ENCODE measurements at places on chromosomes 2 and 18. TPM values are rescaled to one million over a fixed set of nuclear protein-coding genes. Genes with fewer than 3 reads are reported as not detected.

The CENPA gene
- total RNA-seq, result 1.0 TPM

The STAT4 gene
- total RNA-seq, result 3.6 TPM

- no peak for DNase-seq
Measured at GRCh38 chr18:49400398-49401072, 59.9 kb downstream of the DYM start.

- no peak for DNase-seq
Measured at GRCh38 chr2:47236503-47237215, 81.6 kb upstream of the STPG4 start.

The ANKRD62 gene
- 1.8 TPM for total RNA-seq

- DNase-seq, result no peak
Measured at GRCh38 chr2:106275971-106276370, 81.9 kb upstream of the UXS1 start.

The NR4A2 gene
- total RNA-seq, result 10.4 TPM

- DNase-seq, result no peak
Measured at GRCh38 chr2:228846161-228846560, 424.9 kb downstream of the PID1 start.

- no peak for DNase-seq
Measured at GRCh38 chr2:96176661-96177060, 31.4 kb upstream of the DUSP2 start.

The KIF3C gene
- total RNA-seq, result 3.3 TPM

GRCh38 chr2:37819186-37819585 lies 105.9 kb upstream of the RMDN2 start:
- no peak for DNase-seq

DNA sequence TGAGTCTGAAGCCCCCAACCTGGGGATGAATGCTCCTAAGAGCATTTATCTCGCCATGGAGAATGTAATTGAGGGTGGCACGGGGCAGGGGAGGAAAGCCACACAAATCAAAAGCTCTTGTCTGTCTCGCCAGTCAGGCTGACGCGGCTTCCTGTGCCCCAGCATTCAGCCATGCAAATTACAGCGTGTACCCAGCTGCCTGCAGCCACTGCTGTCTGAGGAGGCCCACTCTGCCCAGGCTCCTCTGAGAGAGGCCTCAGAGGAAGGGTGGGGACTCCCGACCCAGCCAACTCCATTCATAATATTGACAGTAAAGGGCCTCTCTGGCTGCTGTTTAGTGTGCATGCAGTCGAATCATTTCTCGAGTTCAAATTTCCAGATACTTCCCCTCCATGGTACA lies 22.0 kb downstream of the SMAD7 start:
- peak; percentile 80 for DNase-seq

DNA sequence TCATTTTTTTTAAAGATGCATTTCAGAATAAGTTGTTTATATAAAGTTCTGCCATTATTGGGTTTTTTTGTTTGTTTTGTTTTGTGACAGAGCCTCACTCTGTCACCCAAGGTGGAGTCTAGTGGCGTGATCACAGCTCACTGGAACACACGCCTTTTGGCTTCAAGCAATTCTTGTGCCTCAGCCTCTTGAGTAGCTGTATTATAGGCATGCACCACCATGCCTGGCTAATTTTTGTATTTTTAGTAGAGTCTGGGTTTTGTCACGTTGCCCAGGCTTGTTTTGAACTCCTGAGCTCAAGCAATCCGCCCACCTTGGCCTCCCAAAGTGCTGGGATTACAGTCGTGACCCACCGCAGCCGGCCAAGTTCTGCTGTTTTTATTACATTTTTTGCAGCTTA lies 72.3 kb downstream of the R3HDM1 start:
- no peak for DNase-seq

DNA sequence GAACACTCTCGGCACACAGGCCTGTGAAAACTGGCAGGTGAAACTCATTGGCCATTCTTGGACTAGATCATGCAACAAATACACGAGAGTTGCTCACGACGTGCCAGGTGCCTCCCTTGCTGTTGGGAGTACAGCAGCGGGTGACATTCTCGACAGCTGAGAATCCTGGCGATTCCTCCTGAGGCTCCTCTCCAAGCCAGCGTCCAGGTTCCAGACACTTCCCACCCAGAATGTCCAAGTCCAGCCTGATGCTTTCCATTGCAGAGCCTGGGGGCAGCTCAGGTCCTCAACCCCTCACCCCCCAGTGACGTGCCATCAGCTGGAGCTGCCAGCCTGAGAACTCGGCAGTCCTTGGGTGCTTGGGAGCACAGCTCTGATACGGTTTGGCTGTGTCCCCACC lies 124.2 kb downstream of the PXDN start:
- DNase-seq, result no peak

The VWC2L gene
- total RNA-seq, result not detected

GRCh38 chr2:21890041-21890440 lies 766.3 kb downstream of the TDRD15 start:
- no peak for DNase-seq

The TSPYL6 gene
- not detected for total RNA-seq

The KDSR gene
- 51.4 TPM for total RNA-seq

The TTC27 gene
- 13.3 TPM for total RNA-seq

- no peak for DNase-seq
Measured at GRCh38 chr2:609881-610280, 67.3 kb downstream of the TMEM18 start.

GRCh38 chr2:215951558-215951957 lies 61.8 kb downstream of the MREG start:
- DNase-seq, result no peak

DNA sequence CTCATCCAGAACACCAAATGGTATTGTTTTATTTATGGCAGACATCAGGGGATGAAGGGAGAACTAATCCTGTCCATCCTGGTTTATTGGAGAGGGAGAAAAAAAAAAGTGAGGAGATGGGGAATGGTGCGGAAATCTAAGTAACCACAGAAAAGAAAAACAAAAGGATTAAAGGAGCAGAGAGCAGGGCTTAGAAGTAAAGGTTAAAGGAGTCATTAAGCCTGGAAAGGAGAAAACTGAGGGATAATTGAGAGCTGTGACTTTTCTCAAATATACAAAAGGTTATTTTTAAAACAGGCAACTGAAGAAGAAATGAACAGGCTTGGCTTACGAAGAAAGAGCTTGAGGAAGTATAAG lies 127.2 kb upstream of the PPP1CB start:
- DNase-seq, result no peak

DNA sequence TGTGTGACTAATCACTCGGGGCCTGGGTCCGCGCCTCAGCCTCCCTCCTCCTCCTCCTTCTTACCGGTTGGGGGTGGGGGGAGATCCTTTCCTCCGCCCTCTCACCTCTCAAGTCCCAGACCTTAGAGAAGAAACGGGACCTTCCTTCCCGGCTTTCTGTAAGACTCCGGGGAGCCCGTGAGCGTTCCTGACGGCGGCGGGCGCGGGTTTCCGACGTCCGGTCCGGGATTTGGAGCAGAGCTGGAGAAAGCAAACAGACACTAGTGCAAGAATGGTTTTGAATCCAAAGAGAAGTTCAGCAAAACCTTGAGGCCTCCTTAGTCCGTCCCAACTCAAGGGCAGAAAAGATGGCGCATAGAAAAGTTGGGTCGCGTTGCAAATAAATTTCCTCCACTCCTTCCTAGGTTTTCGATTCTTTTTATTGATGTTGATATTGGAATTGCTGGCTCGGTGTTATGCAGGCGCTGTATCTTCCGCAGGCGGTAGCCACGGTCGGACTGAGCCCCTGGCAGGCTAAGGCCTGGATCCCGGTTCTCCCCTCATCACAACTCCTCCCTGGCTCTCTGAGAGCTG lies 2.0 kb downstream of the DLX1 start:
- DNase-seq, result no peak

- no peak for DNase-seq
Measured at GRCh38 chr2:175001566-175001965, 3.6 kb downstream of the CHN1 start.

- DNase-seq, result no peak
Measured at GRCh38 chr2:218679119-218679518, 7.2 kb downstream of the STK36 start.

- DNase-seq, result no peak
Measured at GRCh38 chr2:55099878-55100820, 49.9 kb upstream of the RTN4 start.

DNA sequence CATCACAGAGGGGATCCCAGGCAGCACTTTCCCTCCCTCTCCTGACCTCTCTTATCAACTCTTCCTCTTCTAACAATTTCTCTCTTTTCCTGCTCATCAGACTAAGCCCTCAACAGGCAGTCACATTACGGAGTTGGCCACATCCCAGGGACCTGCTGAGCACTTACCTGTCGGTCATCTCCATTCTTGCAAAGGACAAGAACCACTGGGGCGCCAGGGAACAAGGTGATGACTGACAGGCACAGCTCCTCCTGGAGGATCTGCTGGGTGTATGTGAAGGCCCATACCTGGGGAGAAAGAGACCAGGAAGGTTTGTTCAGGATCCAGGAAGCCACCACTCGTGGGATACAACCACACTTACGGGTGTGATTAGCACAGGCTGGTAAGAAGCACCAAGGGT lies 104.8 kb upstream of the CAPN13 start:
- DNase-seq, result no peak

The TEKT4 gene
- not detected for total RNA-seq

The EGR4 gene
- not detected for total RNA-seq

DNA sequence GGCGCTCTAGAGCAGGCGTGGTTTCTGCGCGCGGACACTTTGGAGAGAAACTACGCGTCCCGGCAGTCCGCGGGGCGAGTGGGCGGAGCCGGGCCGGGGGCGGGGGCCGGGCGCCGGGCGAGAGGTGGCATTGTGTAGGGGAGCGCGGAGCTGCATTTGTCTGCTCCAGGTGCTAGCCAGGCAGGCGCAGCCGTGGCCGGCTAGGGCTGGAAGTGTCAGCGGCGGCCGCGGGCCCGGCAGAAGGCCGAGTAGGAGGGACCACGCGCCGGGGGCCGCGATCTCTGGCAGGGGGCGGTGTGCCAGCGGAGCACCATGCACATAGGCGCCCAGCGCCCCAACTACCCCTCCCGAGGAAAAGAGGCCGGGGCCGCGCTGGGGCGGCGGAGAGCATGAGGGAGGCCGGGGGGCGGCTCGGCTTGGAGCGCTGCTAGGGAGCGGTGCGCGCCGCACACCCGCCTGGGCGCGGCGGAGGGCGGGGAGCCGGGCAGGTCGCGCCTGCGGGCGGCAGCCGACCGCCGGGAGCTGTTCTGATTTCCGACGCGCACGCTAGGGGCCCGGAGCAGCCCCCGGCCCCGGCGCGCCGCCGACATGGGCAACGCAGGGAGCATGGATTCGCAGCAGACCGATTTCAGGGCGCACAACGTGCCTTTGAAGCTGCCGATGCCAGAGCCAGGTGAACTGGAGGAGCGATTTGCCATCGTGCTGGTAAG lies at the start of gene FMNL2:
Gene FMNL2, plus strand, starts transcription at position 159 of the 710 bp plus-strand sequence.
- DNase-seq, result peak; percentile 88

DNA sequence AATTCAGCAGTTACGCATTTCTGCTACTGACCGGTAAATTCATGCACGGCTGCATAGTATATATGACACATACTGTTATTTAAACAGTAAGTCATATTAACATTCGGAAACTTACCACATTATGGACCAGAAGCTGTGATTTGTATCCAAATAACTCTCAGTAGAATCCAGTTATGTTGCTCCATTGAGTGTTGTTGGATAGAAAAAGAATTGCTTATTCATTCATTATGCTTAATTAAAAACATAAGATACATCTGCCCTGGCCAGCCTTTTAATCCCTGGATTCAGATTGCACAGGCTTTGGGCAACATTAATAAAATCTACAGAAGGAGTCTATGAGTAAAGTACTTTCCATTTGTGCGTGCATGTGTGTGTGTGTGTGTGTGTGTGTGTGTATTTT lies 111.3 kb downstream of the CPS1 start:
- no peak for DNase-seq

The G6PC2 gene
- total RNA-seq, result not detected

Data from mucosa of descending colon (tissue), 3 donors.